ENCODE measurements at places on chromosomes 4 and X. TPM values are rescaled to one million over a fixed set of nuclear protein-coding genes. Genes with fewer than 3 reads are reported as not detected.

BCAP31 gene
- total RNA-seq: 185 TPM

GALNTL6 gene
- total RNA-seq: not detected

IQCM gene
- total RNA-seq: not detected

TCEAL6 gene
- total RNA-seq: not detected

PASD1 gene
- not detected for total RNA-seq

DDIT4L gene
- total RNA-seq: 0.14 TPM

ADGRG4 gene
- not detected for total RNA-seq

MAGEA10 gene
- not detected for total RNA-seq

ARMCX2 gene
- total RNA-seq: 20.0 TPM

CBLL2 gene
- not detected for total RNA-seq

PCDH18 gene
- total RNA-seq: 2.4 TPM

SMIM14 gene
- total RNA-seq: 6.9 TPM

RENBP gene
- 0.09 TPM for total RNA-seq

PNMA5 gene
- not detected for total RNA-seq

NAP1L3 gene
- total RNA-seq: not detected

DMRTC1 gene
- not detected for total RNA-seq

APELA gene
- not detected for total RNA-seq

TRAPPC11 gene
- total RNA-seq: 31.7 TPM

CXCL13 gene
- total RNA-seq: 0.14 TPM

ETFDH gene
- 14.2 TPM for total RNA-seq

MSX1 gene
- 0.14 TPM for total RNA-seq

TLL1 gene
- 0.92 TPM for total RNA-seq

SATL1 gene
- total RNA-seq: not detected

KDR gene
- total RNA-seq: not detected

PPP2R2C gene
- 1.2 TPM for total RNA-seq

PNMA3 gene
- not detected for total RNA-seq

GABRG1 gene
- total RNA-seq: not detected

CT83 gene
- total RNA-seq: not detected

PCGF3 gene
- 35.1 TPM for total RNA-seq

P2RY8 gene
- total RNA-seq: not detected

SLITRK4 gene
- total RNA-seq: 0.07 TPM

NUDT10 gene
- total RNA-seq: 1.3 TPM

SOX3 gene
- not detected for total RNA-seq

ACOT9 gene
- total RNA-seq: 47.2 TPM

SULT1B1 gene
- 0.05 TPM for total RNA-seq

HSD17B13 gene
- not detected for total RNA-seq

LNX1 gene
- 3.6 TPM for total RNA-seq

NDNF gene
- total RNA-seq: not detected

Measured in airway epithelial cell (primary cell).